ENCODE measurements at places on chromosomes 4 and X. TPM values are rescaled to one million over a fixed set of nuclear protein-coding genes. Genes with fewer than 3 reads are reported as not detected.

IBSP gene
- 15.6 TPM for total RNA-seq

TLR10 gene
- total RNA-seq, result under 0.01 TPM

GPC3 gene
- total RNA-seq, result not detected

FATE1 gene
- not detected for total RNA-seq
